ENCODE measurements at places on chromosomes 7 and 10.
A peak's percentile ranks its signal among the peaks of the same experiment; 100 is the strongest.

- no peak for DNase-seq
Measured at GRCh38 chr10:47409171-47409865, 25.2 kb upstream of the ZNF488 start.

DNA sequence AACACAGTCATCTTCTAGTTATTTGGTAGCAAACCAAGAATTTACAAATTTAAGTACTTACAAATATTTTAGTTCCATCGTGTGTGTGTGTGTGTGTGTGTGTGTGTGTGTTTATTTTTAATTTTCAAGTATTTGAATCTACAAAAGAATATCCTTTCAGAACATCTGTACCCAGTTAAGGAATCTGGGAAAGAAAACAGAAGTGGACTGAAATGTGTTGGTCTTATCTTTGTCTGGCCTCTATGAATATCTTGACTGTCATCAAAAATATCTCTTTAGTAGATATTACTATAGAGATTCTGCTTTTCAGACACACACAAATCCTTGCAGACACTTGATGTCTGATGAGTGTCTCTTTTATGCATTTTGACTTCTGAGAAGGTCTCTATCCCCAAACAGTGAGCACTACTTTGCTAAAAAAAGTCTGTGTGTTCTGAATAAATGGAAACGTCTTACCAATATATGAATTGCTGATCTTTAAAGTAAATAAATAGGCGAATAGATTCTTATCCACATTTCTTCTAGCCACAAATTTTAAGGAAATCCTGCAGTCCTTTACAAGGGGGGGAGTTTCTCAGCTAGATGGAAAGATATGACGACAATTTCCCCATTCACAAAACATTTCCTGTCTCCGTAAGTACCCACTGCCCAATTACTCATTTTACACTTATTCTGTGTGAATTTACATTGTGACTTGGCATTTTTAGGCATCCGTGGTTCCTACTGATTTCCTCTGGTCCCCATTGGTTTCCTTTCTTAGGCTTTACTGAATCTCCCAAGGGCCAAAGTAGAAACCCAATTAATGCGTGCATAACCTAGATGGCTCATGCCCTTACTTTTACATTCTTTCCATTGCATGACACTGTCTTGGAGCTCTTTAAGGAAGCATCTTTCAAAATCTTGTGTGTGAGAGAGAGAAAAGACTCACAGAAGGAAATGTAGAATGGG, 36.0 kb downstream of the NRCAM start:
- DNase-seq: no peak

GRCh38 chr7:158439035-158439434, 148.6 kb downstream of the PTPRN2 start:
- DNase-seq: no peak

DNA sequence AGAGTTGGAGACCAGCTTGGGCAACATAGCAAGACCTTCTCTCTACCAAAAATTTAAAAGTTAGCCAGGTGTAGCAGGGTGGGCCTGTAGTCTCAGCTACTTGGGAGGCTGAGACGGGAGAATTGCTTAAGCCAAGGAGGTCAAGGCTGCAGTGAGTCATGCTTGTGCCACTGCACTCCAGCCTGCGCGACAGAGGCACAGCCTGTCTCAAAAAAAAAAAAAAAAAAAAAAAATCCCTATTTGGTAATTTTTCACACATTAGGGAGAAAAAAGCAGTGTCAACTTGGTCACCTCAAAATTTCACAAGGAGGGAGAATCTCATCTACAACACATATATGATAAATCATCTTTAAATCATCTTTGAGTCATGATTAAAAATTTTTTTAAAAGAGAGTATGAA, 6.4 kb upstream of the ZNF398 start:
- DNase-seq: no peak

DNA sequence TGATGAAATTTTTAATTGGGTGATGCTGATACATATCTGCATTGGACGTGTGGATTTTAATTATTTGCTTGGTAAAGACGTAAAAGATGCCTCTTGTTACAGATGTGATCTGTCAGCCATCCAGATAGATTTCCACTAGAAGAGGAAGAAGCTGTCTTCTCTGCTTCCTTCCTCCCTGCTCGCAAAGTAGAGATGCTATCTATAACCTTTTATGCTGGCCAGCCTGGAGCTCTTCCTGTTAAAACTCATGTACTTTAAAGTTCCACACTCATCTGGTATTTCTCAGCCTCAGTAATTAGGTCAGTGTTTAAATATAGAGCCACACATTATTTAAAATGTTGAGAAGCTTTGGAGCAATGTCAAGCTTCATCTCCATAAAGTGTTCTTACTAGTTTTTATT, 51.2 kb upstream of the TMEM229A start:
- DNase-seq: no peak

GRCh38 chr7:96676919-96677318, 32.7 kb downstream of the SEM1 start:
- DNase-seq: no peak

- peak; percentile 35 for DNase-seq
Measured at GRCh38 chr7:107874605-107875446, 16.2 kb upstream of the DLD start.

DNA sequence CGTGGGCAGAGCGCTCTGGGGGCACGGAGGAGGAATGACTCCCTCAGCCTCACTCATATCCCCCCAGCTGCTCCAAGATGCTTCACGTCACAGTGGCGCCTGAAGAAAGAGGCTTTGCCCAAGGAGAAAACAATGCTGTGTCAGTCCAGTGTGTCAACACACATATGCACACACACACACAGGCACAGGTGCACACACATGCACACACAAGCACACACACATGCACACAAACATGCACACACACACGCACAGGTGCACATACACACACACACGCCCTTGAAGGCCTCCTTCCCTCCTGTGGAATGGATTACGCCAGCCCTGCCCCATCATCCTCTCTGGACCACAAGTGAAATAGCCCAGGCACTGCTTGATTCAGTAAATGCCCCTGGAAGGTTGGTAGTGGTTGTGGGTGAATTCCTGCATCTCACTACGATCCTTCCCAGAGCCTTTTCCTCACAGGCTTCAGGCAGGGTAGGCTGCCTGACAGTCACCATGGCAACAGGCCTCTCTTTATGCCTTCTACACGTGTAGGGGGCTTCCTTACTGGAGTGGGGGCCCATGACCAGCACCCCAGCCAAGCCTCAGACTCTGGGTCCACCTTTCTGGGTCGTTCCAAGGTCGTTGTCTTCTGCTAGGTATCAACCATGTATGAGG, 371.5 kb upstream of the PODXL start:
- DNase-seq: no peak

DNA sequence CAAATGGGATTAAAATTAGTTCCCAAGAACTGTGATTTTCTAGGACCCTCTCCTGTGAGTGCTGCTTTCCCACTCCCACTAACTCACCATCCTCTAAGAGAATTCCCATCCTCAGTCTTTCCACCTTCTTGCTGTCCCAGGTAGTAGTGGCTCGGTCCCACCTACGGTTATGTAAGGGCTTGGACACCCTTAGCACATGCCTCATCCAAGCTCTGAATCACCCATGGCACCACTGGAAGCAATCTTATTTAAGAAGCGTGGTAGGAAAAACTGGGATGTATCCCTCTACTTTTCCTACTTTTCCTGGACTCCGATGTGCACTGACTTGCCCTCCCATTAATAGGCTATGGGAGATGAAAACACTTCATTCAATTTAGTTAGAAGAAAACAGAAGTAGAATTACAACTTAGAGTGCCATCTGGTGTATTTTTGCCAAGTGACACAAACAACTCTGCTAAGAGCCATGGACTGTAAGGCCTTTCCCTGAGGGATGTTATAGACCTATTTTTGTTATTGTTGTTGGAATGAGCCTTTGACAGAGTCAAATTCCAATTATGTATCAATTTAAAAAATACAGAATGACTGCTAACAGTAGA, 13.7 kb upstream of the ANKRD22 start:
- DNase-seq: no peak

DNA sequence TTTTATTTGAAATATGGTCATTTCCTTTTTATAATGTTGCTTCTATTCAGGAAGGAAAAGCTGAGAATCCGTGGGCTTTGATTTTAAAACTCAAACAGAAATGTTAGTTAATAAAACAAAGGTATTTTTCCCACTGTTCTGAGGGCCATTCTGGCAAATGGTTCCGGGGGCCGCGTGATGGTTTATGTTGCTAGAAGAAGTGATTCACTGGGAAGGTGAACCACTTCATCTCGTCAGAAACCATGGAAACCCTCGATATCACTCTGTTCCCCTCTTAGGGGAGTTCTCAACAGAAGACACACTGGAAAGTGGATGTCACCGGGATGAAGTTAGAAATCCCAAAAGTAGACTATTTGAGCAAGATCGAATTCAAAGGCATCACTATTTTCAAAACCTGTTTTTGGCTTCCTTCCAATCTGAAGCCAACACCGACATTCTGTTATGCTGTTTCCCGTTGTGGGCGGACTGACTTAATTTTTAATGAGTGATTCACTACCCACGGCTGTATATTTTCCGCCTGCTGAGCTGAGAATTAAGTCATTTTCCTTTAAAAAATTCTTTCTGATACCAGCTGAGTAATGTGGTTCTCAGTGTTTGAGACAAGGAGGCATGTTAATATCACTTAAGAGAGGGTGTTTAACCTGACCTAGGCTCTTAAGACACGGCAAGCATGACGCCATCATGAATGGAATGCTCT, 84.1 kb downstream of the PTPRE start:
- DNase-seq: no peak

GRCh38 chr10:6194311-6194710, 8.4 kb upstream of the PFKFB3 start:
- DNase-seq: no peak

DNA sequence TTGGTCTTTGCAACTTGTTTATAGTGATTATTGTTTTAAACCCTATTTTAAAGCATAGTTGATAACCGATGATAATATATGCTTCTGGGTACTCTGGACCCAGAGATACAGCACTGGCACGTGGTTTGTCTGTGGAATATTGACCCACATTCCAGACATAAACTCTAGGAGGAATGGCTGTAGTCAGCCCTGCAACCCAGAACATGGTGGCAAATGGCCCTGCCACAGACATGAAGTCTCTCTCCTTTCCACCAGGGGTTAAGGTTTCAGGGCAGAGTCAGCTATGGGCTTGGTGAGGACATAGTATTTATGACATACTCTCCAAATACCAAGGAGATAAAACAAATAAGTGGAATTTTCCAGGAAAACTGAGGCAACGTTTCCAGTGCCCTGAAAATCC, 83.6 kb downstream of the NAMPT start:
- DNase-seq: no peak

DNA sequence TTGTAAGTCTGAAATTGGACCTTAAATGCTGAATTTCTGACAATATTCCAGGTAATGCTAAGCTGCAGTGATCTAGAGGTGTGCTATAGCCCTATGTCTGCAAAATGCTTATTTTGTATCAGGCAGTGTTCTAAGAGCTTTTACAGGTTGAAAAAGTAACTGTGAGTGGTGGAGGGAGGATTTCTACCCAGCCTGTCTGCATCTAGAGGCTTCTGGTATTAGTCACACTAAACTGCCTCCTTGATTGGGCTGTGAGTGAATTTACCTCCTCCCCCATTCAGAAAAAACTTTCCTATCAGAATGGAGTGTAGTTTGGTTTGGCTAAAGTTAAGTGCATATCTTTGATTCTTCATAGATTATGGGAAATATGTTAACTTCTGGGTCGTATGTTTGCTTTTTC, 56.8 kb downstream of the BBS9 start:
- DNase-seq: no peak

DNA sequence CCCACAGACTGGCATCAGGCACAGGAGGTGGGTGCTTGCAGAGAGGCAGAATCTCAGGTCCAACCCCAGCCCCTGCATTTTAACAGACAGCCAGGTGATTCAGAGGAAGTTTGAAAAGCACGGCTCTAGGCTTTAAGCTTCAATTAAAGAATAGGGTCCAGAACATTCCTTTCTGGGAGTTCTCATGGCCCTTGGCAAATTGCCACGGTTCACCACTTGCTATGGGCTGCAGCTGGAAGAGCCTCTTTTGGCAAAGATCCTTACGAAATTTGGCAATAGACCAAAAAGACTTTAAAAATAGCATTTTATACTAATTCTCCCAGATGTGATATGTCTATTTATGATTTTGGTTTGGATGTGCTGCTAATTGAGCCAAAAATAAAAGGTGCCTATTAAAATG, 148.1 kb downstream of the ITGA8 start:
- no peak for DNase-seq

DNA sequence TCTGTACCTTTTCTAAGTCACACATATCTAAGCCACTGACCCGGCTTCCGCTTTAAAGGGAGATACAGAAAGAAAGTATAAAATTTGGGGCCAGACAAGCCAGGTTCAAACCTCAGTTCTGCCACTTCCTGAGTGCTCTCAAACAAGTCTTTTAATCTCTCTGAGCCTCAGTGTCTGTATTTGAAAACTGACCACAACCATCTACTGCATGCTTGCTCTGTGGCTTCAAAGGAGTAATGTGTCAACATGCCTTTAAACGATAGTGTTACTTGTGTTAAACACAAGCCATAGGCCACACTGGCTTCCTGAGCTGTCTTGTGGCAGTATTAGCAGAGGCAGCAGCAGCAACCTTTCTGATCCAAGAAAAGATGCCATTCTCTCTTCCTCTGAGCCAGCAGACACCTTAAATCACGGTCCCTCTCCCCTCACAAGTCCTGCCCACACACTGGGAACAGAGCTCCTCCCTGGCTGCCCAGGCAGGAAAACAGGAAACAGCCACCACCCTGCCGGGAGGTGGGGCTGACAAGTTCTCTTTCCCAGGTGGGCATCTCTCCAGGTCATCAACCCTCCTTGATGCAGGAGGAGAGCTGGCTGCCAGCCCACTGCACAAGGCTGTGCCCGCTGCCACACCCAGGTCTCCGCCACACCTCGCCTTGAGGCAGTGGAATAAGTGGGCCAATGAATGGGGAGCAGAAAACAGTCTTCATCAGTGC, 10.7 kb downstream of the HIP1 start:
- no peak for DNase-seq

DNA sequence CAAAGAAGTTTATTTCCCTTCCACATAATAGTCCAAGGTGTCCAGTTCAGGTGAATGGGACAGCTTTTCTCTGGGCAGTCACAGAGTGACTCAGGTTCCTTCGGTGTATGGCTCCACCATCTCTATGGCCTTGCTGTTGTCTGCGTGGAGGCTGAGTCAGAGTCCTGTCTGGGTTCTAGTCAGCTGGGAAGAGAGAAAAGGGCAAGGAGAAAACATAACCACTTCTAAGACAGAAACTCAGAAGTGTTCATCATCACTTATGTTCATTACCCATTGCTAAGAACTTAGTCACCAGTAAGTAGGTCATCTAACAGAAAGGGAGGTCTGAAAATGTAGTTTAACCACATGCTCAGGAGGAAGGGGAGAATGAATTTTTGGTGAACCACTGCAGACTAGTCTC, 32.4 kb upstream of the CCDC7 start:
- no peak for DNase-seq

GRCh38 chr10:25405871-25406270, 231.1 kb downstream of the GPR158 start:
- DNase-seq: no peak

DNA sequence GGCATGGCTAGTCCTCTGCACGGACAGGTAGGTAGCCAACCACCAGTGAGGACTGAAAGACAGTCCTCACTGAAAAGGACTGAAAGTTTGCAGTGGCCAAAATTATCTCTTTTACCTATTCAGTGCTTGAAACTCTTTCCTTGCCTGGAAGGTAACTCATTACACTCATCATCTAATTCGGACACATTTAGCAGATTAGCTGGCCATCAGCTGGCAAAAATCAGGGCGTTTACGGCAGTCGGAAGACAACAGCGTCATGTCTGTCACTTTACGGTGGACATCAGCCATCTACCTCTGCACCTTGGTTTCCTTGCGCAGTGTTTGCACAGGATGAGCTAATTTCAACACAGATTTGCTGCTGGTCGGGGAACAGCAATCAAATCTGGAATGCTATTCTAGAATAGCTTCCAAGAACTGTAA, 740 bp downstream of the ANXA7 start:
- peak; percentile 41 for DNase-seq

All from germinal center (tissue), 1 donor.